Stimulated activated CD8-positive, alpha-beta memory T cell treated with anti-CD3 and anti-CD28 coated beads, Interleukin-4, amount 100 ng/mL, for 1 hour (primary cell): ENCODE measurements at places on chromosomes 2 and 18.
A peak's percentile ranks its signal among the peaks of the same experiment; 100 is the strongest.

GRCh38 chr2:24820598-24821432, 27.6 kb downstream of the CENPO start:
- no peak for DNase-seq

- no peak for DNase-seq
Observed at GRCh38 chr2:58574873-58575272, 333.7 kb upstream of the FANCL start.

DNA sequence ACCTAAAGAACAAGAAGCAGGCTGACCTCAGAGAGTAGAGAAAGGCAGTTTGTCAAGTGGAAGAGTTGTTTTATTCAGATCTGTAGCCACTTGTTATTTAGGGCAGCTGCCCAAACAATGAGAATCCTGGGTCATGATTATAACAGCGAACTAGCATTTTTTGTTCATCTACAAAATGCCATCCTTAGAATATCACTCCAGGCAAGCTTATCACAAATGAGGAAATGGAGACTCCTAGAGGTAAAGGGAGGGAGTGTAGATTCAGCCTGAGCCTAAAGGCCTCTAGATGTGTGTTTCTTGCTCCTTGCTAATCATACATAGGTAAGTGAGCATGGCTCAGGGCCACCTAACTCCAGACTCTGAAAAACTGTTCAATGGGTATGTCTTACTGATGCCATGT, 126.1 kb downstream of the HNMT start:
- DNase-seq = no peak

- DNase-seq = no peak
Observed at GRCh38 chr2:101012706-101013181, 10.7 kb downstream of the RPL31 start.

DNA sequence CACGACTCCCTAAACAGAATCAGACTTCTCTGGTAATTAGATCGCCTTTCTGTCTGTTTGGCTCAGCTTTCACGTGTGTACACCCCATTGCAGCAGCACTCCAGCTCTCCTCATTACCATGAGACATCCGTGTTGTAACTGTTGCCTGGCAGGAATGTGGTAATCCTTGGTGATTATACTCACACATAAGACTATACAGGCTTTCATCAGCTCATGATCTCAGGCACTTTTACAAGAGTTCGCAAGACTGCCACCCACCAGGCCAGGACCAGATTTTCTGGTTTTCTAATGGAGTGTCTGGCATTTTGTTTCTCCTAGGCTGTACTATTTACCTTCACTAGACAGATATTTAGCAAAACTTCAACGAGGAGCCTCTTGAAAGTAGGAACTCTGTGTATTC, 50.2 kb downstream of the ACVR1 start:
- no peak for DNase-seq

GRCh38 chr2:148201075-148202004, 180.4 kb downstream of the MBD5 start:
- peak; percentile 6 for DNase-seq

DNA sequence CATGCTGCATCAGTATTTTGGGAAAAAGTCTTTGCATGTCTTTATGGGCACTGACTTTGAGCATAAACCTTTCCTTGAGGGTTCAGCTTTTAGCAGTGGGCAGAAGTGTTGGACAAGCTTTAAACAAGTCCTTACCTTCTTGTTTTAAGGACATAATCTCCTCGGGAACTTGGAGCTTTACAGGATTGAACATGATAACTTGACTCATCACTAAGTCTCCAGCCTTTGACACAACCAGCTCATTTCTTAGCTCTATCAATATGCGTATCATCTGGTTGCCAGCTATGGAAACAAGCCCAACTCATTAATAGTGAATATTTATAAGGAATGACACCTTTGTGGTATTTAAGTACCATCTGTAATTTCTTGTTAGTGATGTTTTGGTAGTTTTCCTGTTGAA, 21.0 kb upstream of the RAB27B start:
- DNase-seq = no peak

- no peak for DNase-seq
Observed at GRCh38 chr2:110793034-110793433, 60.7 kb downstream of the ACOXL start.

- no peak for DNase-seq
Observed at GRCh38 chr2:8230466-8230865, 451.4 kb upstream of the ID2 start.

GRCh38 chr2:112600634-112601033, 16.2 kb downstream of the CHCHD5 start:
- DNase-seq = no peak

DNA sequence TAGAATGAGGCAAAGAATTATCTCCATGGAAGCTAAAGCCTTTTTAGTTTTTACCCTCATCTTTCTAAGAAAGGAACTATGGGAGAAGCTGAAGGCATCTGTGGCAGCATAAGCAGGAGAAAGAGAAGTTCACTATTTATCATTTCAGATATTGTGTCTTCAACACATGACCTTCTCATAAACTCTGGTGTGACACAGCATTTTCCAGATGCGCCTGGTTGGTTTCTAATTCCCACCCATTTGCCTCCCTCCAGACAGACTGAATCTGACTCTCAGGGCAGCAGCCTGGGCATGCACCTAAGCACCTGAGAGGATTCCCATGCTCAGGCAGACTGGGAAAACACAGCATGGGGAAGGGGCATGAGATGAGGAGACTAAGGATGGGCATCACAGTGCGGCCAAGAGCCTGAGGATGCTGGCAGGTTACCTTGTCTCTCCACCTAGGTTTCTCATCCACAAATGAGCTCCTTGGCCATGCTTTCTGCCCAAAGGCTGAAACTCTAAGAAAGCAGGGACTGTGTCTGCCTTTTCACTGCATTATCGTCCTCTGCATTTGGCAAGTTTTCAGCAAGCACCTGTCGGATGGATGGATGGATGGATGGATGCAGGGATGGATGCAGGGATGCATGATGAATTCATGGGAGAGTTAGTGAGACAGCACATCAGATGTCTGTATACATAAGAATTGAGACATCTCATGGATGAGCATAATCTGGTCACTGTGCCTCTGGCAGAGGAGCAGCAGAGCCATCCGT, 28.8 kb upstream of the SULT1C4 start:
- no peak for DNase-seq
